Stimulated activated CD8-positive, alpha-beta memory T cell treated with anti-CD3 and anti-CD28 coated beads, Interleukin-4, amount 100 ng/mL, for 1 hour (primary cell): ENCODE measurements at places on chromosomes 6 and 20.

GRCh38 chr6:45576648-45577624, 199.2 kb upstream of the SUPT3H start:
- no peak for DNase-seq

DNA sequence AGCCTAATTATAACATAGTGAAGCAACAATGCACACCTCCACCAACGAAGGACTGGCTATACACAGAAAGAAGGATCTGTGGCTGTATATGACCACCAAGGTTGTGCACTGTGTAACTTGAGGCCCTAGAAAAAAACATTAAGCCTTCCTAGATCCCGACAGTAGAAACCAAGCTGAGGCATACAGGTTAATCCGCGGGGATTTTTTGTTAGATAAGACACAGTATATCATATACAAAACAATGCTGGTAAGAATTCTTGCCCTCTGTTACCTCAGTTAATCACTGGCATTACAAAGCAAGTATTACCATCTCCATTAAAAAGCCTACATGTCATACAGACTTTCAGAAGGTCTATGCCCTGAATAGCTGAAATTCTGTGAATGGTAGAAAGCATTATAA, 228.8 kb downstream of the TBC1D32 start:
- DNase-seq, result no peak

- no peak for DNase-seq
These were observed 91.5 kb downstream of the RIN2 start for GRCh38 chr20:19849341-19850197.

GRCh38 chr6:34145161-34146020, 496 bp downstream of the GRM4 start:
- no peak for DNase-seq

- DNase-seq, result no peak
These were observed 1.4 kb downstream of the SPO11 start for GRCh38 chr20:57330998-57331397.

- no peak for DNase-seq
These were observed 166.6 kb upstream of the SOX4 start for GRCh38 chr6:21426841-21427490.
